ENCODE measurements at places on chromosomes 5 and 9. TPM values are rescaled to one million over a fixed set of nuclear protein-coding genes. Genes with fewer than 3 reads are reported as not detected.

DHFR gene
- total RNA-seq = 48.6 TPM

DNA sequence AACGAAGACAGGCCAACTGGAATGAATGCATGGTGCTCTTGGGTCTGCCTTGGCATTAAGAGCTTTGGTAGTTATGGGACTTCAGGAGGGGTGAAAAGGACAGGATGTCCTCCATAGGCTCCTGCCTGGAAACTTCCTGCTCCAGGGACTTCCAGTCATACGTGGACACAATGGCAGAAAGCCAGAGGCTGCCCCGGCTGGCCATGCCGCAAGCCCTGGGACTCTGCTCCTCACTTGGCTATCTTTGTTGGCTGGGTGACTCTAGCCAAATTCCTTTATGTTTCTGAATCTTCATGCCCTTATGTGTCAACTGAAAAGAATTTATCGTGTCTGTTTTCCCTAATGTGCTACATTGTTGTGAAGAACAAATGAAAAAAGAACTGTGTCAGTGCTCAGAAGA, 136.9 kb downstream of the SIL1 start:
- no peak for DNase-seq

CMYA5 gene
- 0.31 TPM for total RNA-seq

DNA sequence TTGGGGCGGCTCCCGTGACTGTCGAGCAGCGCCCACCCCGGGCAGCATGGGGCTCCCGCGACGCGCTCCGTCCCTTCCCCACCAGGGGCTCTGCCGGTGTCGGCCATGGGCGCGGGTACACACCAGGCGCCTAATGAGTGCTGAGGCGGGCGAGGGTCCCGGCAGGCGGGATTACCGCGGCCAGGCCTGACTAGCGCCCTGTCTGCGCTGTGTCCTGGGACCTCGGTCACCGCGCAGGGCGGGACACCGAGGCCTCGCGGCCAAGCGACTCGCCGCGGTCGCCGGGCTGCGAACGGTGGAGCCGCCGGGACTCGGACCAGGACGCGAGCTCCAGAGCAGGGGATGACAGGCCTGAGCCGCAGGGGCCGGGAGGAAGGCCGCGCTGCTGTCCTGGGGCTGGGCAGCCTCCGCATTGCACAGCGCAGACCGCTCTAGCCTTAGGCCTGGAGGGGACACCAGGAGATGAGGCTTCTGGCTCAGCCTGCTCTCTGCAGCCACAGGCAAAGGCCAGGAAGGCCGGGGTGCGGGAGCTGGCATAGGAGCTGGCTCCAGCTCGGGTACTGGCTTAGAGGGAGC, 14.1 kb downstream of the LCN10 start:
- peak; percentile 38 for DNase-seq

- DNase-seq = no peak
Measured at GRCh38 chr5:96022971-96023370, 61.3 kb upstream of the ELL2 start.

PTGDS gene
- total RNA-seq = not detected

DNA sequence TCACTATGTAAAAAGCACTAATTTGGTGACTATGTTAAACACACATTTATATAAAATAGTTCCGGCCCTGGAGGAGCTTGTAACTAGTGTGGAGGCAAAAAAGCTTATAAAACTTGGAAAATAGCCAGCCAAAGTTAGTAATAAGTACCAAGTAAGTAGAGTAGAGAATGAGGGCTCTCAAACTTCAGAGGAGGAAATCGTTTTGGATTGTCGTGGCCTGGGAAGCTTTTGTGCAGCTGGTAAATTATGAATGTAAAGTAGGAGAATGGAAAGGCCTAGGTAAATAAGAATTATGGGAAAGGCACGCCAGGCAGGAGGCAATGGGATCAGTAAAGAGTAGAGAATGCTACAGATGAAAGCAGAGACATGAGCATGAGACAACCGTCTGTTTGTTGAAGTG, 832.7 kb upstream of the ZNF608 start:
- DNase-seq = no peak

DNA sequence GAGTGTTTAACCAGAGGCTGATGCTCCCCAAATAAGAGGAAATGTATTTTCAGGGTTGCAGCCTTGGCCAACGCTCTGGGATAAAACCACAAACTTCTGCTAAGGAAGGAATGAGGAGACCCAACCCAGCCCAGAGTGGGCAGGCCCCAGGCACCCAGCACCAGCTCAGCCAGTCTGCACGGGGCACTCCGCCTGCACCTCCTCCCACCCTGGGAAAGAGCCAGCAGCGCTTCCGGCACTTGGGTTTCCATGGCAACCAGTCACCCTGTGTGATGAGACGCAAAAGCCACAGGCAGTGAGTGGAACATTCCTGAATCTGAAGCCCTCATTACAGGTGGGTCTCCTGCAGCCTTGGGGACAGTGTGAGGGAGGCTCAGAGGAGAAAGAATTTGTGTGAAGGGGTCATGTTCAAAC, 85.2 kb upstream of the ZBTB43 start:
- peak; percentile 81 for DNase-seq

CBY3 gene
- not detected for total RNA-seq

GRCh38 chr9:136665704-136666371, 3.1 kb downstream of the EGFL7 start:
- DNase-seq = peak; percentile 29

DNA sequence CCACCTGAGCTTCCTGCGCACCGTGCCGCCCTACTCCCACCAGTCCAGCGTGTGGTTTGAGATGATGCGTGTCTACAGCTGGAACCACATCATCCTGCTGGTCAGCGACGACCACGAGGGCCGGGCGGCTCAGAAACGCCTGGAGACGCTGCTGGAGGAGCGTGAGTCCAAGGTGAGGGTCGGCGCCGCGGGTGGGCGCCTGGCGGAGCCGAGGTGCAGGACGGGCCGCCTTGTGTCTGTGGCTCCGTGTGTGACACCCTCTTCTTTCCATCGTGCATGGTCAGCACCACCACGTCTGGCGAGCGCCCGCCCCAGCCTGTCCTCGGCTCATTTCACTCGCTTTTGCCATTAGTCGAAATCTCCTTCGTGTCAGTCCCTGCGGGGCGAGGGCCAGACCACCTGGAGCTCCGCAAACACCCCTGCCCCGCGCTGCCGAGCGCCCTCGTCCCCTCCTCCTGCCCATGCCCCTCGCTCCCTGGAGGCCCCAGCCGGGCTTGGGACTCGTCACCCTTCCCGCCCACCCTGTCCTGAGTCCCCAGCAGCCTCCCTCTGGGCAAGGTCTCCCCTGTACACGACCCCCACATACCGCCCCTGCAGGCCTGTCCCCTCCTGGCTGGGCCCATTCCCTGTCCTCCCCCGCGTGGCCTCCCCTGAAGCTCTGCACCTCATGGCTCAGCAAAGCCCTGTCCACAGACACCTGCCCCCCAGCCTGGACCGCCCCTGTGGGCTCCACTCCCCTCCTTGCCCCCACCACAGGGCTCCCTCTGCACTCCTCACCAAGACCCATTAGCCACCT, 7.0 kb downstream of the GRIN1 start:
- DNase-seq = no peak

DNA sequence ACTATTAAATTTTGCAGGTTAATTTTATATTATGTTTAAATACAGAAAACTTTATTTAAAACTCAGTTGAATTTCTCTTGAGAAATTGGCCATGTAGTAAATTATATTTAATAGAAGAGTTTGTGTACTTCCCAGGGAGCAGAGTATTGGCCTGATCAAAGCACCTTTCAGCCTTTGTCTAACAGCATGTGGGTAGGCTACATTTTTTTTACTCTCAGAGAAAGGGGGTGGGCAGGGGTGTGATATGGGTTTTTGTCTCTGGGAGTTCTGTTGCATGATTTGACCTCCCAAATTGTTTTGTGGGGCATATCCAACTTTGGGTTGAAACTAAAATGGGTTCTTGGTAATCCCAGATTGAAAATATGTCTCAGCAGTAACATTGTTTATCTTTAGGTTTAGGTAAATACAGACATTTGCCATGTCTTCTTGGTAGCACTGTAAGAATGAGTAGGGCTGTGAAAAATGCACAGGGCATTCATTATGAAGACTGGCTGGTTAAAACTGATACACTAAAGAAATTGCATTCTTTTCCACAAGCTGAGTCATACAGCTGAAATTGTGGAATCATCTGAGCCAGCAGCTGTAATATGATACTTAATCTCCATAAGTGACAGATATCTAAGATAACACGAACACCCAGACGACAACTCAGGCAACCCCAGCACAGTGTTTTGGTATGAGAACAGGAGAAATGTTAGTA, 75.4 kb upstream of the CDKN2B start:
- DNase-seq = no peak

DNA sequence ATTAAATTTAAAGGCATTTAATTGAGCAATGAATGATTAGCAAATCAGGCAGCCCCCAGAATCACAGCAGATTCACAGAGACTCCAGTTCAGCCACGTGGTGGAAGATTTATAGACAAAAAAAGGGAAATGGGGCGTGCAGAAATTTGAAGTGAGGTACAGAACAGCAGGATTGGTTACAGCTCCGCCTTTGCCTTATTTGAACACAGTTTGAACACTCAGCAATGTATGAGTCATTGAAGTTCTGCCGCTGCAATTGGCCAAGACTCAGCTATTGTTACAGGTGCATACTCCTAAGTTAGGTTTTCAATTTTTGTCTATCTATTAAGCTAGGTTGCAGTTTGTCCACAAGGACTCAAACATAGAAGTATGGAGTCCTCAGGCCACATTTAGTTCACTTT, 157.7 kb upstream of the SLC12A2 start:
- DNase-seq = no peak

- DNase-seq = no peak
Measured at GRCh38 chr5:72232838-72233237, 87.2 kb downstream of the MRPS27 start.

GRCh38 chr5:182126-182525, 9.2 kb upstream of the LRRC14B start:
- no peak for DNase-seq

DNA sequence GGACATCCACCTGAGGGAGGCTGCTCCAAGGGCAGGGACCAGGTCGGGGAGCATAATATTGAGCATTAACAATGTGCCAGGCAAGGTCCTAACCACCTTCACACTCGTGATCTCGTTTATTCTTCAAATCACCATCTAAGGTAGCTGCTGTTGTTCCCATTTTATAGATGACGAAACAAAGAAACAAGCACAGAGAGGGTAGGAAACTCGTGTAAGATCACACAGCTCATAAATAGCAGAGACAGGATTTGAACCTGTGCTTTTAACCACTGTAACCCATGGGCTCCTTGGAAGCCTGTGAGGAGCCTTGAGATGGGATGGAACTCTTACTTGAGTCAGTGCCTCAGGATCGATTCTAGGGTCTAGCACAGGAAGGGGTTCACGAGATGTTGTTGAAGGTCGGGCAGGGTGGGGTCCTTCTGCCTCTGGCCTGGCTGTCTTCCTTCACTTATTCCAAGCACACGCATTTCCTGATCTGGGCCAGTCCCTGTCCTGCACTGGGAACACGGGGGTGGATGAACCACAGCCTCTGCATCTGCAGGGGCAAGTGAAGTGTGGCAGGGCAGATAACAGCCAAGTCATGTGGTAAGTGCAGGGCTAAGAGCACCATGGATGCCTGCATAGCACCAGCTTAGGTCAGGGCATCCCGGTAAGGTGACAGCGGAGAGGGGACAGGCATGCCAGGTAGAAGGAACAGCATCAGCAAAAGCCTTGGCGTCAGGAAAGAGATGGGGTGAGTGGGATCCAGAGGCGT, 188.1 kb downstream of the MELK start:
- DNase-seq = no peak

DNA sequence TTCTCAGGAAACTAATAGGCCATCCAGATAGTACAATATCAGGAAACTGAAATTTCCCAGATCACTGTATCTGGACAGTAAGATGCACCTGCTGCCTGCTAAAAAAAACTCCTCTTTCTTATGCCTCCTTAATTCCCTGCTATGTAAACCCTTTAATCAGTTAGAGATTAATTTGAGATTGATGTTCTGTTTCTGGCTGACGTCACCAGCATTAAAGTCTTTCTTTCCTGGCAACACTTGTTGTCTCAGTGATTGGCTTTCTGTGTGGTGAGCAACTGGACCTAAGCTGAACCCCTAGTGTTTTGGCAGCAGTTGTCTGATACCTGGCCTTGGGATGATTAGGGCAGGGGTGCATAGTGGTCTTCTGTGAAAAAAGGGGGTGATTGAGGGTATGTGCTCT, 175.8 kb downstream of the TENT4A start:
- DNase-seq = no peak

- DNase-seq = no peak
Measured at GRCh38 chr5:152058267-152058666, 133.6 kb upstream of the GLRA1 start.

DNA sequence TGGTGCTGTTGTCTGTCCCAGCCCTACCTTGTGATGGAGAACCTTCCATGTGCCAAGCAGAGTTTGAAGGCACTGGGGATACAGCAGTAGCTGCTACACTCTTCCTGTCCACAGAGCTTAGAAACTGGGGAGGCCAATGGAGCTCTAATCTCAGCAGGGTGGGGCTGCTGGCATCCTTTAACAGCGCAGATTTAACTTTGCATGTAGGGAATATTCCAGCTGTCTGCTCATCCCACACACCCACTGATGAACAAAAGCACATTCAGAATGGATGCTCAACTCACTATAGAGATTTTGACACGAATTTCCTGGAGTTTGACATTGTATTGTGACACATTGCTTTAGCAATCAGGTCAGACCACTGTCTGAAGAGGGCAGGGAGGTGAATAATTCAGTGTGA, 49.0 kb downstream of the TMEM215 start:
- no peak for DNase-seq

DNA sequence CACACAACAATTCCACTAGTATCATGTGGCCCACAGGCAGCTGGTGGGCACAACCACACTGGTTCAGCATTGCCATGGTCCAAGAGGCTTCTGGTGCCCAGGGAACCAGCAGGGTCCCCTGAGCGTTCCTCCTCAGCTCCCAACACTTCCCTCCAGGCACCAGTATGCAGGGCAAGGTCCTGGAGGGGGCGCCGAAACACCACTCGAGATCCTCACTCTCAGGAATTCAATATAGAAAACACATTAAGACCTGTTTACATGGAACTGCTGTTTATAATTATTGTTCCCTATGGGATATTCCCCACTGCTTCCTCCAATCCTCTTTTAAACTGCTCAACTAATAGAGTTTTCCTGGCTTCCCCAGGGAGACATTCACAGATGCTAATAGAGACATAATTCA, 91.9 kb upstream of the GABRP start:
- DNase-seq = no peak

GRCh38 chr5:138230981-138231589, 18.0 kb upstream of the CDC23 start:
- no peak for DNase-seq

All from activated T-cell treated with anti-CD3 and anti-CD28 coated beads, Interleukin-2, amount 50 U/mL, for 72 hours (primary cell).